Smooth muscle cell of trachea (primary cell): ENCODE measurements at places on chromosomes 13 and 19. TPM values are rescaled to one million over a fixed set of nuclear protein-coding genes. Genes with fewer than 3 reads are reported as not detected.

The GSX1 gene
- not detected in 2 replicates for total RNA-seq

The TEX101 gene
- total RNA-seq: not detected in 2 replicates

The CARD8 gene
- total RNA-seq: 12.9 and 20.4 TPM in 2 replicates

The POSTN gene
- total RNA-seq: 175 and 176 TPM in 2 replicates

The PRMT1 gene
- 224 and 304 TPM in 2 replicates for total RNA-seq

The ODAD3 gene
- total RNA-seq: 0.66 TPM in 1 of 2 replicates, not detected in the other

The RNF17 gene
- total RNA-seq: 0.17 TPM in 1 of 2 replicates, not detected in the other

The RDH8 gene
- total RNA-seq: not detected in 2 replicates

The MUC16 gene
- total RNA-seq: not detected in 2 replicates

The TRPC4 gene
- 0.15 and 0.66 TPM in 2 replicates for total RNA-seq

The ANGPTL8 gene
- total RNA-seq: not detected in 2 replicates

The LILRB1 gene
- total RNA-seq: not detected in 2 replicates

The SHISA7 gene
- total RNA-seq: under 0.01 TPM in 1 of 2 replicates, not detected in the other

The URAD gene
- total RNA-seq: not detected in 2 replicates

The YJEFN3 gene
- 0.33 and 1.0 TPM in 2 replicates for total RNA-seq

The ARHGAP33 gene
- 5.6 and 10.0 TPM in 2 replicates for total RNA-seq

The KIR3DL1 gene
- total RNA-seq: not detected in 2 replicates

The ZNF90 gene
- 1.3 and 3.5 TPM in 2 replicates for total RNA-seq

The ZNF439 gene
- total RNA-seq: 6.9 and 7.4 TPM in 2 replicates

The SOHLH2 gene
- total RNA-seq: 1.2 and 2.0 TPM in 2 replicates

The C13orf46 gene
- total RNA-seq: 0.50 and 0.58 TPM in 2 replicates

The CDX2 gene
- not detected in 2 replicates for total RNA-seq

The CYP2A7 gene
- total RNA-seq: not detected in 2 replicates

The PNMA8B gene
- total RNA-seq: 2.8 and 5.6 TPM in 2 replicates

The PSG3 gene
- not detected in 2 replicates for total RNA-seq

The EXOC3L2 gene
- 0.17 TPM in 1 of 2 replicates, not detected in the other for total RNA-seq

The MBD3 gene
- total RNA-seq: 92.6 and 107 TPM in 2 replicates

The ERICH6B gene
- total RNA-seq: not detected in 2 replicates

The IFNL3 gene
- total RNA-seq: not detected in 2 replicates

The ACP5 gene
- total RNA-seq: 0.66 TPM in 1 of 2 replicates, not detected in the other

The SPHK2 gene
- total RNA-seq: 13.4 and 18.0 TPM in 2 replicates

The ZNF526 gene
- total RNA-seq: 9.7 and 12.7 TPM in 2 replicates

The CGB2 gene
- not detected in 2 replicates for total RNA-seq

The KRTDAP gene
- total RNA-seq: not detected in 2 replicates

The ACER1 gene
- total RNA-seq: not detected in 2 replicates

The ZNF808 gene
- 16.0 and 18.0 TPM in 2 replicates for total RNA-seq

The ELANE gene
- total RNA-seq: 0.66 TPM in 1 of 2 replicates, not detected in the other

The FGF21 gene
- not detected in 2 replicates for total RNA-seq

The LPAR6 gene
- 3.1 and 10.2 TPM in 2 replicates for total RNA-seq
